NCI-H460 (cell line): ENCODE measurements at places on chromosomes 7 and 10.
A peak's percentile ranks its signal among the peaks of the same experiment; 100 is the strongest.

GRCh38 chr10:72310241-72310633 lies 36.5 kb downstream of the DDIT4 start:
- DNase-seq, result no peak

DNA sequence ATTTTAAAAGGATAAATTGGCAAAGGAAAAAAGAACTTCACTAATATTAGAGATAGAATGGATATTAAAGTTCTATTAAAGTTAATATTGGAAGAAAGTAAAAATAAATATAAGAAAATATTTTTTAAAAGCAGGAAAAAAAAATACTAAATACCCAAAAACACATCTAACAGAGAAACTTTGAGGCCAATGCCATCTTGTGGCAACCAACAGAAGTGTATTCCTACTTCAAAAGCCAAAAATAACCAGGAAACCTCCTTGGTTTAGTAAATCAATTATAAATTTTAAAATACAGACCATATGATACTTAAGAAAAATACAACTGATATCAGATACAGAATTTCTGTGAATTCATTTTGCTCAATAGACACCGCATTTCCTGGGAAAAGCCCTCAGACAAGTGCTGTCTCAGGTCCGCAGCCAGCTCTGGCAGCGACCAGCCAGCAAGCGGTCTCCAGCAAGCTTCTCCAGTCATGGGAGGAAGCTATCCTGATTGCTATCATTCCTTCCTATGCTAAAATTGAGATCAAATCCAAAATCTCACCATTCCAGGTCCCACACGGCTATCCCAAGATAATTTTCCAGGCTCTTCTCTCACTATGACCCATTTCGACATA lies 65.3 kb downstream of the LMBR1 start:
- DNase-seq, result peak; percentile 13

GRCh38 chr10:944034-944831 lies 12.7 kb upstream of the LARP4B start:
- no peak for DNase-seq

- DNase-seq, result no peak
Measured at GRCh38 chr10:124225467-124226270, 132.3 kb upstream of the CHST15 start.

GRCh38 chr10:95303535-95303934 lies 12.7 kb upstream of the PDLIM1 start:
- DNase-seq, result no peak

GRCh38 chr10:127836176-127836575 lies 56.6 kb downstream of the CLRN3 start:
- no peak for DNase-seq

- no peak for DNase-seq
Measured at GRCh38 chr10:77849039-77849664, 77.4 kb downstream of the DLG5 start.

- no peak for DNase-seq
Measured at GRCh38 chr7:45617166-45617565, 43.0 kb downstream of the ADCY1 start.

GRCh38 chr7:44208085-44208484 lies 7.3 kb downstream of the YKT6 start:
- no peak for DNase-seq

GRCh38 chr7:151843181-151843580 lies 33.7 kb downstream of the PRKAG2 start:
- DNase-seq, result no peak

DNA sequence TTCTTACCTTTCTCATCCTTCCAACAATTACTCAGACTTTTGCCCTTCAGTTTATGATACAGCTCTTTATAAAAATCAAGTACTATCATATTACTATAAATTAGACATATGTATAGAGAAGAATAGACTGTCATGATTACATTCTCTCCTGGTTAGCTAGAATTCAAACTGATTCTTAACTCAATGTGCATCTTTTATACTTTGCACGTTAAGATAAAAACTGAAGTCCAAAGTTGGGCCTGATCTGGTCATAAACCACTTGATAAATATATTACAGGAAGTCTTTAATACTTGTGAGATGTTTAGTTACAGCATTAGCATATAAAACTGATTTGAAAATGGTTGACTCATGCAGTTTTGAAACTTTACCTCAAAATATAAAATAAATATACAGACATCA lies 2.6 kb downstream of the AGR3 start:
- no peak for DNase-seq

DNA sequence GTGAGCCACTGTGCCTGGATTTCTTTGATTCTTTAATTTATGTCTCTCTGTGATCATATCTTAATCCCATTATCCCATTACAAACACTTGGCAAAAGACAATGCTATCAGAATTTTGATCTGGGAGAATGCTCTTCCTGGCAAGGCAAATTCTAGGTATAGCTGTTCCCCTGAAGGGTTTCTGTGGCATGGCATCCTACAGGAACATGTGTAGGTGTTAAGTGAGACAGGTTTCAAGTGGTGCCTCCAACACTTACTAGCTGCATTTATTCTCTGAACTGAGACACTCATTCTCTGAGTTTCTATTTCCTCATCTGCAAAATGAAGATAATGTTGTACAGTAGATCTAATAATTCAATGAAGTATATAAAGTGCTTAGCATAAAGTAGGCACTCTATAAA lies 87.1 kb upstream of the CTTNBP2 start:
- no peak for DNase-seq

GRCh38 chr7:109213081-109213480 lies 643.4 kb downstream of the DNAJB9 start:
- DNase-seq, result no peak

DNA sequence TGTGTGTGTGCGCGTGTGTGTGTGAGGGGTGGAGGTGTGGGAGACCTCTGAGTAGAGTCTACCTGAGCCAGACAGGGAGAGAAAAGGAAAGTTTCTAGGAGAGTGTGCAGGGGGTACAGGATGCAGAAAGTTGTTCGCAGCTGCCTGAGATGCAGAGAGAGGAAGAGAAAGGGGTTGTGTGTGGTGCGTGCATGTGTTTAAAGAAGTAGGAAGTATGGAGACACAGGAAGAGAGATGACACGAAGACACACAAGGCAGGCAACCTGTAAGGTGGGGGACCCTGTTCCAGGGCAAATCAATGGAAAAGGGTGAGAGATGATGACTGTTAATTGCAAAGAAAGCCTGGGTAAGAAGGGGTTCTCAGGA lies 52.2 kb downstream of the C10orf105 start:
- DNase-seq, result no peak

DNA sequence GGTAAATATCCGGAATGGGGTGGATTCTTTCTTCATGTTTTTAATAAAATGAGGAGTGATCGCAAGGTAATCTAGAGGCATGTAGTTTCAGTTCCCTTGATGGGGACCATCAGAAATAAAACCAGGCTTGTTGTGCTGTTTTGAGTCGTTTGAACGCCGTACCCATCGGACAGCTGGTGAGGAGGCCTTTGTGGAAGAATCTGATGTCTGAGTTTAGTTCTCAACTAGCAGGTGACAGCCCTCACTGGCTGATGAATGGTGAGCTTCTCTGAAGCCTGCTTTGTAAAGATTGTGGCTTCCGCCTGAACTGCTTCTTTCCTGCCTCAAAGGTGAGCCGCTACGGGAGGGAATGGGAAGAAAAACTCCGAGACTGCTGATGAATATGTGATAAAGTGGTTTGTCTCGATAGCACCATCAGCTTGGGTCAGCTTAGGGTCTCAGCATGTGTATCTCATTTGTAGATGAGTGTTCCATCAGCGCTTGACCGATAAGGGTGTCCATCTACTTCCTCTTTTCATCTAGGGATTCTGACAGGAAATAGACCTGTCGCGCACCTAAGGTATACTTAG lies 977 bp downstream of the TMEM248 start:
- DNase-seq, result no peak

DNA sequence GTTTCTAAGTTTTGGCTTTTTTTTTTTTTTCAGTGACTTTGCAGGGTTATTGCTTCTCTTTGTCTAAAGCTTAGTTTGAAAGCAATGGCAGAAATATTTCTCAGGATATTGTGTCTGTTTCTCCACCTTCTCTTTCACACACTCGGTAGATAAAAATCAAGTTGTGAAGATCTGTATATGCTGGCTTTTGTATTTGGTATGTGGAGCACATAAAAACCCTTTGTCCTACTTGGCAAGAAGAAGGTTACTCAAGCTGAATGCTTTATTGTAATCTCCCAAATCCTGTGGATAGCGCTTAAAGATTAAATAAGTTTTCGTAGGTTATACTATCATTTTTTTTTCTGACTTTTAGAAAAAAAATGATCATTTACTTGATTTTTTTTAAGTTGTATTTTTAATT lies 172.4 kb downstream of the CDCA7L start:
- no peak for DNase-seq

GRCh38 chr7:123647106-123647730 lies 8.4 kb upstream of the LMOD2 start:
- DNase-seq, result no peak

DNA sequence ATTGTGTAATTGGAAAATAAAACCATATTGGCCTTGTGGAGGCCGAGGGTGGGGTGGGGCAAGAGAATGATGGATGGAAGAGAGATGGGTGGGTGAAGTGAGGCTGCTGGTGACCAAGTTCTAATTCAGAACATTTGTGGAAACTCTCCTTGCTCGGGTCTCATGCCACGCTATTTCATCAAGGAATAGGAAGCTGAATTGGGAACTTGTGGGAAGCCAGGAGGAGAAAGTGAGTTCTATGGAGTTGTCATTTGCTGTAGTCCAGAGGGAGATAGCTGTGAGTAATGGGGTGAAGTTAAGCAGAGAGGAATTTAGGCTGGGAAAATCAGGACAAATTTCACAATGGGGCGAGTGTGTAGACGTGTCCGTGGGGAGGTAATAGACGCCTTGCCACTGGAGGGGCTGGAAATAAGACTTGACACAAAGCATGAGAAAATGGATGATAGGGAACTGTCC lies 339.2 kb downstream of the LRMDA start:
- DNase-seq, result no peak

DNA sequence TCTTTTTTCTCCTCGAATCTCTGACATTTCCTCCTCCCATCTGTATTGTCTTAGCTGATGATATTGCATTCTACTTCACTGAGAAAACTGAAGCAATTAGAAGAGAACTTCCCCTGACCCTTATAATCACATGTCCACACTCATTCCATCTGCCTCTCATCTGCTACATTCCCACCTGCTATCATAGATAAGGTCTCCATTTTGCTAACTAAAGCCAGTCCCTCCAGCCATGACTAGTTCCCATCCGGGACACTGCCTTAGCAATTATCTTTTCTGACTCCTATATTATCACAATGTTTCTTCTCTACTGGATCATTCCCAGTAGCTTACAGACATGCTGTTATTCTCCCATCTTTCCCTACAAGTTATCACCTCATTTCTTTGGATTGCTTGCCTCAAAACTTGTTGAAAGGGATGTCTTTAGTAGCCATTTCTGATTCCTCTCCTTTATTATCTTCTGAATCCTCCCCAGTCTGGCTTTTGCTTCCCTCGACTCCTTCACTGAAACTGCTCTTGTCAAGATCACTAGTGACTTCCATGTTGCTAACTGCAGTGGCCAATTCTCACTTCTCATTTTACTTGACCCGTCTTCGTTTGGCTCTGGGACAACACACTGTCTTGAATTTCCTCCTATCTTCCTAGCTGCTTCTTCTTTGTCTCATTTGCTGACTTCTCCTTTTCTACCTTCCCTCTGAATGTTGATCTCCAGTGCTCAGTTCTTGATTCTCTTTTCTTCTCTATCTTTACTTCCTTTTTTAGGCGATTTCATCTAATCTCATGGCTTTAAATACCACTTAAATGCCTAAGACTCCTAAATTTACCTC lies 35.9 kb downstream of the FZD1 start:
- DNase-seq, result no peak

DNA sequence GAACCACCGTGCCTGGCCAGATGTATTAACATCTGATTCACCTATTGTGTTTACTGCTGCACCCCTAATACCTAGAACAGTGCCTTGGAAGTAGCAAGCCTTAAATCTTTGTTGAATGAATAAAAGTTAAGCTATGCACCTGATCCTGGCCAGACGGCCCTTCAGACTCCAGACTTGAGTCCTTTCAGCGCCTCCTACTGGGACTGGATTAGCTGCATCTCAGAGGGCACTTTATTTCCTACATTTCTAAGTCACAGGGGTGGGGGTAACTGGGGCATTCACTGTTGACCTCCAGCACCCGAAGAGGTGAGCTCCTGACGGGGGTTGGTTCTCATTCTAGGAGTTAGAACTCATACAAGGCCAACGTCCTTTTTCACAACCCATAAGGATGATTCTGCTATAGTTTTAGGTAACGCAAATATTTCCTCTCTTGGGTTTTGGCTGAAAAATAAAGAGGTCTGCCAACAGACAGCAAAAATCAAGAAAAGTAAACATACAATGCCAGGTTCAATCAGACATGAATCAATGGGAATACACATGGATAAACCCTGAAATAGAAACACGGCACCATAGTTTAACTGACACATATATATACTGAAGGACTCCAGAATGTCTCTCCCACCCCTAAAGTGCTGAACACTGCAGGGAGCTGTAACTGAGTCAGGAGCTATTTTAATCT lies 48.0 kb upstream of the DLG5 start:
- peak; percentile 38 for DNase-seq

GRCh38 chr7:47433564-47433895 lies 148.4 kb downstream of the TNS3 start:
- DNase-seq, result no peak

- no peak for DNase-seq
Measured at GRCh38 chr7:108001764-108002725, 916 bp downstream of the LAMB1 start.

DNA sequence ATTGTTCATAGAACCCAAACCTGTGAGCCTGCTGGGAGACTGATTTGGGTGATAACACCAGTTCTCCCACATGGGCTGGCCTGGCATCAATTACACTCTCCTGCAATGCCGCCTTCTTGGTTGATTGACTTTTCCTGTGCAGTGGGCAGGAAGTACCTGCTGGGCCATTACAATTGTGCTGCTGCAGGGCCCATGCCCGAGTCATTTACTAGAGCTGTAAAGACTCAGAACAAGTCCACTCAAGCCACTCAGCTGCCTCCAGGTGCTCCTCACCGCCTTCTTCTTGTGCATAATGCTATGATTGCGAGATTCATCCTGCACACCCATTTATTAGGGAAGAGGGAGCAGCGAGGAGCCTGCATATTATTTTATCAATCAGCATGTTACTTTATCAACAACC lies 264.0 kb downstream of the TCERG1L start:
- DNase-seq, result no peak

GRCh38 chr10:14667781-14668180 lies 106.9 kb downstream of the FAM107B start:
- no peak for DNase-seq

- no peak for DNase-seq
Measured at GRCh38 chr10:123069246-123069986, 60.6 kb downstream of the ACADSB start.
